ENCODE measurements at places on chromosomes 16 and 17.
A peak's percentile ranks its signal among the peaks of the same experiment; 100 is the strongest.

GRCh38 chr16:14628806-14629611, 1.1 kb downstream of the PARN start:
- no peak for DNase-seq

DNA sequence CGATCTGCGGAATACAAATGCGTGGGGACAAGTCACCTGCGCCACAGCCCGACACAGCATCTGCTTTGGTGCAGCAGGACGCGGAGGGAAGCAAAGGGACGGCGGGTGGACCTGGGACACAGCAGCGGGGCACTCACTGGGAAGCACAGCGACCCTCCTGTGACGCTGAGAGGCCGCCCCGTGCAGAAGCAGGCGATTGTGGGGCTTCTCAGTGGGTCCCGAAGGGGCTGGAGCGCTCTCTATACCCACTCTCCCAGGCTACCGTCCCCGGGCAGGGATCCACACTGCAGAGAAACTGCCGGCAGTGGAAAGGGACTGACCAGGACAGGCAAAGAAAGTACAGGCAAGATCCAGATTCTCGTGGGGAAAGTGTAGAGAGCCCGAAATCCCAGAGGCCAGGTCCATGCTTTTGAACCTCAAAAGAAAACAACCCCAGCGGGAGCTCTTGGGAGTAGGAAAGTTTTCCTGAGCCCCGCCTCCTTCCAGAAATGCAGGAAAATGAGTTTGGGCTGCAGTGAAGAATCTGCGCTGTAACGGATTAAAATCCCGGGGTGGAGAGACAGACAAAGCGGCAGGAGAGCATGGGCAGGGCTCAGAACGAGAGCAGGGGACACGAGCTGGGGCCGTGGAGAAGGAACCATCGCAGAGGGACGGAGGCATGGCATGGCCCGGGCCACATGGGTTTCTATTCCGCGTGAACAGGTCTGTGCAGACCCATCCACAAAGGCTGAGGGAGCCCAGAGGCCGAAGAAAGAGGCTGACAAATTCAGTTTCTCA, 12.7 kb downstream of the COX4I1 start:
- DNase-seq = no peak

GRCh38 chr16:73177729-73178295, 129.9 kb upstream of the ZFHX3 start:
- no peak for DNase-seq

DNA sequence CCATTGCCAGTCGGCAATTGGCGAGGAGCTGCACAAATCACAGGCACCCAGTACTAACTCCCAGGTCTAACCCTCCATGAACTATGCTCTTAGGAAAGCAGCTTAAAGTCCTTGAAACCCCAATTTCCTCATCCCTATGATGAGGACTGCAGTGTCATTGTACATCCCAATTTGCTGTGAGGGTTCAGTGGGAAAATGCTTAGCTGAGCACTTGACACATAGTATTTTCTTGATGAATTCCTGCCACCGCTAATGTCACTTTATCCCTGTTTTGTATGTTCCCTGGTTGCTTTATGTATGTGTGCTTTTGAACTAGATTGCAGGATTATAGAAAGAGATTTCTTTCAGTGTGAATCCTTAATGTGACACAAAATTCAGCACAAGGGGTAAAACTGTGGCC, 161.5 kb upstream of the RBFOX1 start:
- DNase-seq = no peak

DNA sequence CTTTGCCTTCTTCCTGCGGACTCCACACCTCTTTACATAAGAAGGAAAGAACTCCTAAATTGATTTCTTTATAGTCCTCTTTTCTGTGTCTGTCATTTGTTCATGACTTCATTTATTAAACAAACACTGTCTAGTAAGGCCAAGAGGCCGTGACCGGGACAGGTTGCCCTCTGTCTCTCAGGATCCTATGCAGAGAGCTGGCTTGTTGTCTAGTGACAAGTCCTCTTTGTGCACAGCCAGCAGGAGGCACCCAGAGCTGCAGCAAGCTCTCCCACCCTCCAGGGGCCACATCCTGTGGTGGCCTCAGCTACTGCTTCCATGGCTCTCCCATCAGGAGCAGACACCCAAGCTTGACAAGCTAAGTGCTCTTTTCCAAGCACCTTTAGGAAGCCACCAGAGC, 50.6 kb downstream of the PLD6 start:
- DNase-seq = no peak

- DNase-seq = no peak
Observed at GRCh38 chr16:26578748-26579147, 488.0 kb upstream of the C16orf82 start.

GRCh38 chr17:40415390-40415789, 2.3 kb downstream of the TOP2A start:
- no peak for DNase-seq

DNA sequence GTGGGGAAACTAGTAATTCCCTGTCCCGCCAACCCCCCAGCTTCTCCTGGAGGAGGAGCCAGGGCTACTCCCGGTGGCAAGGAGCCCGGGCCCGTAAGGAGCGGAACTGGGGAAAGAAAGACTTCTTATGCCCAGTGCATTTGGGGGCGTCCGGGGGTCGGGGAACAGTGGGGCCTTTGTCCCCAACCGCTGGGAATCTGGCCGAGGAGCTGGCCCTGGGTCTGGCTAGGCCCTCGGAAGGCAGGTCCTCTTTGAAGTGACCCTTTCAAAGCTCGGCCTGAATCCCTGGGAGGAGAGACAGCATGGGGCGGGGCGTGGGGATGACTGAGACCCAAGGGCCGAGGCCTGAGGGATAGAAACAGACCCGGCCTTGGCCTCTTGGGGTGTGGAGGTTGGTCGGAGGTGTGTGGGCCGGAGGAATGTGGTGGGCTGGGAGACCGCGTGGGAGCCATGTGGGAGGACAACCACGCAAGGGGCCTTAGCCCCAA, 6.0 kb downstream of the ARHGAP23 start:
- DNase-seq = no peak

DNA sequence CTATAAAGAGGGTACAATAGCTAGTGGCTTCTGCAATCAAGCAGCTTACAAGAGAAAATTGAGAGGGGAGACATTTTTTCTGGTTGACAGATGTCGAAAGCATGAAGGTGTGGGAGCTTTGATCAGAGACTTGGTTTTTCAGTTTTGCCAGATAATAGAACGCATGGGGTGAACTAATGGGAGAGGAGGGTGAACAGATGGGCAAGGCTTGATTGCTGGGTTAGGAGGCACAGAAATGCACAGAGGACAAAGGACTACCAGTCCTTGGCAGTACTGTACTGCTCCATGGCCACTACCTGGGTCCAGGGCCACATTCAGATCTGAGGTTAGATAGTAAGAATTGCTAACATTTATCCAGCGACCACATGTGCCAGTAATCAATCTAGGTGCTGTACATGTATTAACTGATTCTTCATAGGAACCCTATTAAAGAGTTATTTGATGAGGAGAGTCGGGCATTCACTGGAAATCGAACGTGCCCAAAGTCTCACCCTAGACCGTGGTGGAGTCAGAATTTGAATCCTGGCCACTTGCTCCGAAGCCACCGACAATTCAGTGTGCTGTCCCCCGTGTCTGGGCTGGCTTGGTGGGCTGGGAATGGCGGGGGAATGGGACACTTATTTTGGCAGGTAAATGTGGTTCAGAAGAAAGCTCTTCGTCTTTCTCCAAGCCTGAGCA, 873 bp upstream of the KSR1 start:
- no peak for DNase-seq

DNA sequence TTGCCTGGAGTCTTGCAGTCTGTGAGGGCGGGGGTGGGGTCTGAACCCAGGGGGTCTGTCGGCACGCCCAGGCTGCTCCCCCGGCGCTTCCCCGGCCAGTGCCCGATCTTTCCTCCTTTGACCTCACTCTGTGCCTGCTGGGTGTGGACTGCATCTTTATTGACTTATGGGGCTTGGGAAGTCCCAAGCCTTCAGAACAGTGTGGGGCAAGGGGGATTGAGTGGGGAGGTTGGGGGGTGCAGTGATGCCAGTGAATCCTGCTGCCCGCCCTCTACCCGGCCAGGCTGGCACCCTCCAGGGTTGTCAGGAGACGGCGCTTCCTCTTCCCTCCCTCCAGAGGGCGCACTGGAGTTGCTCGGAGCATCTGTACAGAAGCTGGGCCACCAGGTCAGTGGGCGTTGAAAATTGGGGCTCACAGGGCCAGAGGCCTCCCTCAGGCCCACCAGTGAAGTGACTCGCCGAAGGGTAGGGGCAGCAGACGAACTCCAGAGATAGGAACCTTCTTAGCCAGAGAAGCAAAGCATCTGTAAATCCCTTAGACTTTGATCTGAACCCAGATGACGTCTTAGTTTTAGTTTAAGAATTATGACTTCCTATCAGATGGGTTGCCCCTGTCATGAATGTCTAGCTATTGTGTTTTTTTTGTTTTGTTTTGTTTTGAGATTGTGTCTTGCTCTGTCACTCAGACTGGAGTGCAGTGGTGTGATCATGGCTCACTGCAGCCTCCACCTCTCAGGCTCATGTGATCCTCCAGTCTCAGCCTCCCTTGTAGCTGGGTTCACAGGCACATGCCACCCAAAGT, 184.8 kb upstream of the CIBAR2 start:
- peak; percentile 33 for DNase-seq

DNA sequence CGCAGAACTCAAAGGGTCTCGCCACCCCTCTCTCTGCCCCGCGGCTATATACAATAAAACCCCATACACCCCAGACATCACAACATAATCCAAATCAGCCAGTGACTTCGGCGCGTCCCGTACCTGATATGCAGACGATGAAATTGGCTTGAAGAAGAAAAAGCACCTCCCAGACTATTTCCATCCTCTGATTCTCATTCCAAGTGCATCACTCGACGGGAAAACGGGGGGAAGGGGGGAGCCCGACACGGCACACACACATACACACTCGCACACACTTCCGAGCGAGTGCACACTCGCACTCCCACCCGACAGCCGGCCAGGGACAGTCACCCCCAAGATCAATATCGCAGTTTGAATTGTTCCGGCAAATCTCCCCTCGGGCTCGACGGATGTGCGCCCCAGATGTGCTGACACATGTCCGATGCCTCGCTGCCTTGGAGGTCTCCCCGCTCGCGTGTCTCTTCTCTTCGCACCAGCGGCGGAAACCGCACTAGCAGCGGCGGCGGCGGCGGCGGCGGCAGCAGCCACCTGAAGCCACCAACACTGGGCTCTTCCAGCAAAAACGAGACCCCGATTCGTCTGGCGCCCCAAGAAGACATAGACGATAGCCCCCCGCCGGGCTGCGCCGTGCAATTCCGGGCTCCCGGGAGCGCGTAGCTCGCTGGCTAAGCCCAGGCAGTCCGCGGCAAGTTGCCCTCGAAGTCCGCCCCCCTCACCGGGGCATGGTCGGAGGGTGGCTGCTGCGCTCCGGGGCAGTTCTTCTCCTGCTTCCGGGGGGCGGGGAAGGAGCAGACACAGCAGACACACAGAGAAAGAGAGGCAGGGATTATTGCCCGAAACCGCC, 688 bp downstream of the CA10 start:
- DNase-seq = no peak

GRCh38 chr16:70544548-70544947, 20.9 kb downstream of the SF3B3 start:
- no peak for DNase-seq

- DNase-seq = no peak
Observed at GRCh38 chr17:30954046-30954830, 16.6 kb upstream of the RNF135 start.

GRCh38 chr16:53770641-53771040, 66.7 kb downstream of the FTO start:
- no peak for DNase-seq

- DNase-seq = no peak
Observed at GRCh38 chr17:68851890-68852289, 103.3 kb downstream of the ABCA8 start.

- no peak for DNase-seq
Observed at GRCh38 chr17:56593646-56594319, at the start of gene NOG. TSS of gene NOG (plus strand) at chr17:56593699. CDS start at chr17:56594224, 525 bp downstream.

GRCh38 chr16:22397931-22398330, 23.5 kb upstream of the CDR2 start:
- no peak for DNase-seq

DNA sequence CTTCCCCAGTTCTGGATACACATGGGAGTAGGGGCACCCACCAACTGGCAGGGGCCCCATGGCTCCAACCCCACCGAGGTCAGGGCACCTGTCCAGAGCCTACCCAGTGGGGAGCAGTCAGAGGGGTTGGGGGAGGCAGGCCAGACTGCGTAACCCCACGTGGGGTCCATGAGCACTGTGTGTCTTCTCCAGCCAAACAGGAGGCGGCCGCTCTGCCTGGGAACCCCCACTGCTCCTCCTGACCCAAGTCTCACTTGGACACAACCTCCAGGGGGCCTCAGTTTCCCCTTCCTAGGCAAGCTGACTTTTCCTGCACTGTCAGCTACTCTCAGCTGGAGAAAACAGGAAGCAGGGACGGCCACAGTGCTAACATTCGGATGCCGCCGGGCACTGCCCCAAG, 7.5 kb downstream of the ZNF469 start:
- no peak for DNase-seq

DNA sequence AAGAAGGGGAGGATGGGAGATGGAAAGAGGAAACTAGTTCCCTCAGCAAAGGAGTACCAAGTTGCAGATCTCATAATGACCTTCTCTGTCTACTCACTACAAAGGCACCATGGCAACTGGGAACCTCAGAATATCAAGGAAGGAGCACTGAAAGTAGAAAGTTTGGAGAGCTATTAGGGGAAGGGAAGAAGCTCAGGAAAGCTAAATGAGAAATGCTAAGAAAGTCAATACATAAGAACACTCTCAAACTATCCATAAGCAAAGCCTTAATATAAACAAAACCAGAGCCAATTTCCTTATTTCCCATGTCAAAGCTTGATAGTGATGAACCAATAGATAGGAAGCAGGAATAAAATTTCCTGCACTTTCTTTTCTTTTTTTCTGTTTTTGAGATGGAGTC, 57.9 kb upstream of the C17orf78 start:
- no peak for DNase-seq

GRCh38 chr16:9679213-9679767, 502.9 kb downstream of the GRIN2A start:
- no peak for DNase-seq

GRCh38 chr17:6456914-6457687, 12.8 kb downstream of the PIMREG start:
- no peak for DNase-seq

DNA sequence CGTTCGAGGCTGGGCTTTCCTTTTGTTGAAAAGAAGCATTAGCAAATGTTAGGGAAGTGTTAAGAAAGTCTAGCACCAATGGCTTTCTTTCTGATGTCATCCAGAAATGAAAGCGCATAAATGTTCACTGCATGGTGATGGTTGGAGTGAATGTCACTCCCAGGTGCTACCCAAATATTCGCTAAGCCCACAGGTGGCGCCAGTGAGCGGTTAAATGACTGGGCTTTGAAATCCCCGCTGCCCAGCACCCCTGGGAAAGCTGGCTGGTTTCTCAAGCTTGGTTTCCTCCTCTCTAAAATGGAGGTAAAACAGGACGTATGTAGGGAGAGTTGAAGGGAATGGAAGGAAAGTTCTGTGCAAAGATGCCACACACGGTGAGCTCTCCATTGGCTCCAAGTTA, 104.4 kb downstream of the IRX5 start:
- DNase-seq = no peak

GRCh38 chr17:72639711-72640110, 452.8 kb downstream of the SLC39A11 start:
- no peak for DNase-seq

Measured in activated CD8-positive, alpha-beta memory T cell treated with anti-CD3 and anti-CD28 coated beads for 1 hour (primary cell).